NCI-H748 treated with DMSO at 0.1 percent for 48 hours (cell line): ENCODE measurements at places on chromosomes 4 and X.

GRCh38 chrX:148470324-148470723 lies 30.1 kb upstream of the AFF2 start:
- no peak for DNase-seq

DNA sequence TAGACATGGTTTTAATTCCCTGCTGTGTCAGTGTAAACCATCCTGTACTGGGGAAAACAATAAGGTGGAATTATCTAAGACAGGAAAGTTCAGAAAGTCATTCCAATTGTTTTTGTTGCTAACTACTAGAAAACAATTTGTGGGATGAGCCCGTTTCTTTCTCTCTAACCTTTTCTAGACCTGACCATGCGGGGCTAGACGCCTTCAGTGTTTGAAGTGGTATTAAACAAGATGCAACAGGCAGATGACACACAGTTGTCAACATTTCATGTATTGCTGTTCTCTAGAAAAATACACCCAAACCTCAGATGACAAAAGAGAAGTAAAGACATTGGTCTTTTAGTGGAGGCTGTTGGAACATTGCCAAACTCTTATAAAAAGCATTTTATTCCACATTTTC lies 105.7 kb downstream of the FRAS1 start:
- DNase-seq: no peak

GRCh38 chr4:107736924-107737448 lies 17.0 kb upstream of the PAPSS1 start:
- peak; percentile 5 for DNase-seq

- DNase-seq: no peak
Observed at GRCh38 chr4:1018147-1019020, 7.0 kb downstream of the FGFRL1 start.

- DNase-seq: no peak
Observed at GRCh38 chr4:104815665-104816064, 321.0 kb upstream of the CXXC4 start.

DNA sequence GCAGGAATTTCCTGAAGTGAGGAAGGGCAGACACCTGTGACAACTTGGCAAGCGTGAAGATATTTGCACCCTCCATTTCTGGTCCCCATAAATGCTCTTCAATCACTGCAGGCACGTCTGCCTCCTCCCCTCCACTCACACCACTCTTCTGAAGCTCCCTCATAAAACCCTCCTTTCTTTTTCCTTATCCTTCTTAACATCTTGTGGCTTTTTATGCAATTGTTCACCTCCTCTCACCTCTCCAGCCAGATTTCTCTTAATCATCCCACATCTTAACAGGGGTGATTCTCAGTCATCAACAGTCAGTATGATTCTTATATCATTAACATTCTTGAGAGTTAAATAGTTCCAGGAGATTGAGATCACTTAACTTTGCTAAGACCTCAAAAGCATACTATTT lies 277.4 kb downstream of the SPRY1 start:
- DNase-seq: no peak

DNA sequence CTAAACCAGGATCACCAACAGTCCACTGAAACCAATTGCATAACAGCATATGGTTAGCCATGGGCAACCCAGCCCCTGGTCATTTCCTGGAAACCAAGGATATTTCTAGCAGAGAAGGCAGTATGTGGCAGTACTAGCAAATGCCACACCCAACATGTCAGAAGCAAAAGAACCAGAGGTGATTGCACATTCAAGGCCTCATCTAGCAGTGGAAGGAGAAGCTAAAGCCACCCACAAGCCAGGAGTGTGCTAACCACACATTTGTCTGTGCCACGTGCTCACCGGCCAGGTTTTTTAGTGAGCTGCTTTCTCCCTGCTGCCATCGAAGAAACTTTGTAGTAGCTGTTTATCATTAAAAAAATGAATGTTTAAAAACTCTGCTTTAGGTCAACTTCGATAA lies 42.0 kb downstream of the TEC start:
- no peak for DNase-seq

- DNase-seq: no peak
Observed at GRCh38 chrX:39756086-39756883, 341.5 kb downstream of the BCOR start.

GRCh38 chr4:2934077-2934812 lies 29.0 kb downstream of the NOP14 start:
- no peak for DNase-seq

DNA sequence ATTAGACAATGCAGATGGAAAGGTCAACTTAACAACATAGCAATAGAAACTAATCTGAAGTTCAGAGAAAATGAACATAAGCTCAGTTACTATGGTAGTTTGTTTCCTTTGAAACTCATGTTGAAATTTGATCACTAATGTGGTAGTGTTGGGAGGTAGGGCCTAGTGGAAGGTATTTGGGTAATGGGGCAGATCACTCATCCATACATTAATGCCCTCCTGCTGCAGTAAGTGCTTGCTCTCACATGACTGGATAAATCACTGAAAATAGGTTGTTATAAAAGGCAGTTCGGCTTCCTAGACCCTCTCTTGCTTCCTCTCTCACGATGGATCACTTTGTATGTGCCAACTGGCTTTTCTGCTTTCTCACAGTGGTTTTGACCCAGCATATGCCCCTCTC lies 567.4 kb upstream of the GALNT7 start:
- peak; percentile 38 for DNase-seq

DNA sequence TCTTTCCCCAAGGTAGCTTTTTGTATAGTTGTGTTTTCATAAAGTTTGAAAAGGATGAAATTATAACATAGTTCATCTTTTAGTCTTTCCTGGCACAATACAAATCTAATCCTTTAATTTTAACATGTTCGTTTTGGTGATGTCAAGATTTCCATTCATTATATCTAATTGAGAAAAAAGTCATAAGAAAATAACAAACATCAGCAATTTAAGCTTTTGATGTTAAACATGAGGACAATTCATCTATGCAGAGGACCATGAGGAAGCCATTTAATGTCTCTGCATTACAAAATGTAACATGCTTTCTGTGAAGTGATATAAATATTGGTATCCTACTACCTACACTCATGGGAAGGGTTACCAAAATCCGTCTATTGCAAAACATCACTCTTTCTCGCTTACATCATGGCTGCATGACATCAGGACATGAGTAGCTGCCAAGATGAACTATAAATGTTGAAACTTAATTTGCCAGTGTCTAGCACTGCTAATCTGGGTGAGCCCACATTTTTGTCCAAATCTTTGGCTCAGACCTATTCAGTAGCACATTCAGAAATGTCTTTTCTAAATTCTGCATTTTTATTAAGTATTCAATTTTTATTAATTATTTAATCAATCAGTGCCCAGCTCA lies 9.5 kb downstream of the EPGN start:
- DNase-seq: no peak

DNA sequence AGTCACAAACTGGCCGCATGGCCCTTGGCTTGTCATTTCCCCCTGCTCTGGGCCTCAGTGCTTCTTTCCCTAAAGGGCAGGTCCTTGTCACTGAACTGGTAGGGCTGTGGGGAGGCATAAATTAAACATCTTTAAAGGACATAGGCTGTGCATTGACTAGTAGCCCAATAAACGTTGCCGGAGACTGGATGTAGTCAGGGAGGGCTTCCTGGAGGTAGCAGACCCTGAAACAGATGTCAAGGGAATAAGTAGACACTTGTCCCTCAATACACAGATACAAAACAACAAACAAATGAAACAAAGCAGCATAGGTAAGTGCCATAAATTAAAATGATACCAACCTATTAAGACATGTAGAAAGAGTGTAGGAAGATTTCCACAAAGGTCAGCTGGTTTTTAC lies 71.8 kb upstream of the PSAPL1 start:
- no peak for DNase-seq

- DNase-seq: no peak
Observed at GRCh38 chr4:110751986-110752385, 129.1 kb upstream of the PITX2 start.

- no peak for DNase-seq
Observed at GRCh38 chr4:113398441-113399143, 349.1 kb downstream of the ANK2 start.

DNA sequence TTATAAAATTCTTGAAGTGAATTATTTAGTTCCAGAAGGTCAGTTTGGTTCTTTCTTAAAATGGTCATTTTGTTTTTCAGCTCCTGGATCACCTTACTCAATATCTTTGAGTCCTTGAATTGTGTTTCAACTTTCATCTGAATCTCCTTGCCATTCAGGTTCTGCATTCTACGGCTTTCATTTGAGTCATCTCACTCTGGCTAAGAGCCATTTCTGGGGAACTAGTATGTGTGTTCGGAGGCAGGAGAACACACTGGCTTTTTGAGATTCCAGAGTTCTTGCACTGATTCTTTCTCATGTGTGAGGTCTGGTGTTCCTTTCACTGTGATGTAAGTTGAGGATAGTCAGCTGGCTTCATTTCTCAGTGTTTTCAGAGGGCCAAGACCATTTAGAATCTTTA lies 708.4 kb upstream of the FRG1 start:
- DNase-seq: no peak
